ENCODE measurements at places on chromosomes 11 and 22.

DNA sequence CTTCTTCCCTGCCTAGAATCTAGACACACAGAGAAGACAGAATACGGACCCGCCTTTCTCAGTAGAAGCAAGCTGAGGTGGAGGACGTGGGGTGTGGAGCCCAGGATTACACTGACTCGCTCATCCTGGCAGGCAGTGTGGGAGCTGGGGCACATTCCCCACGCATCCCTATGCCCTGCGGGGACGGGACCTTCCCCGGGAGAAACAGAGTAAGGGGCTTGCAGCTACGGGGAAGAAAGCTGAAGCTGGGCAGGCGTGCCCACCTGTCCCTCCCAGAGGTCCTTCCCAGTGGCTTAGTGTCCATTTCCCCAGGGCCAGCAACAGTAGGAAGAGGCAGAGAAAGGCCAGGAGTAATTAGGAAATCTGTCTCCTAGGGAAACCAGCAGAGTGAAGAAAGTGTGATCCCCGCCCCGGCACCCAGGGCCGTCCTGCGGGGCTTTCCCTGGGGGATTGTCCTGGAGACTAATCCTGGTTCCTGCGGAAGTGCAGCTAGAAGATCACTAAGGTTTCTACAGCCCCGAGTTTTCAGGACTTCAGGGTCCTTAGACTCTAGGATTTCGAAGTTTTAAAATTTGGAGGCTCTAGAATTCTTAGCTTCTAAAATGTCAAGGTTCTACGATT is 7.8 kb downstream of the DNAJB13 start:
- DNase-seq, result no peak

DNA sequence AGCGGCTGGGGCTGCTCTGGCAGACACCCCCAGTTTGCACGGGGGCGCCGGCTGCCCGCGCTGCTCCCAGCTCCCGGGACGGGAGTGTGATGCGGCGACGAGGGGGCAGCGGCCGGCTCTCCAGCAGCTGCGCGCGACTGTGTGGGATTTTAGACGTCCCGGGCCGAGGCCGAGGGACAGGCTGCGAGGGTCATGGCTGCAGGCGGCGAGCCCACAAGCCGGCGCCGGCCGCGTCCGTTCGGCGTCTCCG is 159 bp downstream of the FZD4 start:
- no peak for DNase-seq

DNA sequence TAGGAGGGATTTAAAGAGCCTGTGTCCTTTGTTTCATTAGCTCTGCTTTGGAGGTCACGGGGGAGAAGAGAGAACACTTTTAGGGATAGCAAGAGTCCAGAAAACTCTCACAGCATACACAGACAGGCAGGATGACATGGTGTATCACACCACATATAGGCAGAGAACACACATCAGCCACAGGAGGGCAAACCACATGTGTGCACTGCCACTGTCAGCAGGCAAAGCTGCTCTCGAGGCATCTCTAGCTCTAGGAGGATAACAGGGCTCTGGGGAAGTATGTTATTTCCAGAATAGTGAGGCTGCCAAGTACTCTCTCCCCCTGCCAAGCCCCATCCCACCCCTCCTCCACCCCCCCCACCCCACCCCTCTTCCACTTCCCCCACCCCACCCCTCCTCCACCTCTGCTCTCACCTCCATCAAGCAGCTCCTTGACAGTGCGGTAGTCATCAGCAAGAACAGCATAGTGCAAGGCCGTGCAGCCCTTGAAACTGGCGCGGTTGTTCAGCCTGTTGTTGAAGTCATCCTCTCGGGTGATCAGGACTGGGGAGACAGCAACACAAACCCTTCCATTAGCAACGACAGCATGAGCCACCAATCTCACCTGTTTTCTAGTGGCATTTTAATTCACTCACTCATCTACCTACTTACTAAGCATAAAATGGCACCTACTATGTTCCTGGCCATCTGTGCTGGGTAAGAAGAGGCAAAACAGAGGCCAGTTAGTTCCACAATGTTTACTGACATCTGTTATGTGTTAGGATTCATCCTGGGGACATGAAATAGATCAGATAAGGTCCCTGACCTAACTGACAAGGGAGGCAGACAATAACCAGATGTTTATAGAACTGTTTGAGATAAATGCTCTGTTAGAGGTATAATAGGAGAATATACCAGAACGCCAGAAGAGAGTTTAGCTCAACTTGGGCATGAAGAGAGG is 75.6 kb downstream of the CLPB start:
- DNase-seq, result no peak

- no peak for DNase-seq
Observed at GRCh38 chr22:32355760-32356159, 1.9 kb upstream of the RFPL3 start.

- no peak for DNase-seq
Observed at GRCh38 chr11:57322256-57323166, 2.2 kb downstream of the TNKS1BP1 start.

- DNase-seq, result peak; percentile 61
Observed at GRCh38 chr11:117828611-117829368, 4.2 kb upstream of the FXYD2 start.

- DNase-seq, result no peak
Observed at GRCh38 chr11:64791781-64792291, 11.2 kb downstream of the MAP4K2 start.

DNA sequence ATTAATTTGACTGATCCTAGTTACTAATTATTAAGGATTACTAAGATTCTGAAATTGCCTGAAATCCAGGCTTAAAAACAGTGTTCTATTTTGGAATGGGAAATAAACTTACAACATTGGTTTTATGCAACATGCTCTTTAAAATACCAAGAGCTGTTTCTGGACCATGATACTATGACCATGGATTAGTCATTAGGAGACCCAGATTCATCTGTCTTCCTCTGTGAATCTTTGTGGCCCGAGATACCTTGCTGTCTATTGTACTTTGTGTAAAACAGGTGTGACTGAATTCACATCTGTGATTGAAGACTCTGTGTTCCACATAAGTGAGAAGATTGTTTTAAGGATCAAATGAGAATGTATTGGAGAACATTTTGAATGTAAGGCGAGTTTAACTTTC is 98.8 kb downstream of the HSD17B12 start:
- no peak for DNase-seq

DNA sequence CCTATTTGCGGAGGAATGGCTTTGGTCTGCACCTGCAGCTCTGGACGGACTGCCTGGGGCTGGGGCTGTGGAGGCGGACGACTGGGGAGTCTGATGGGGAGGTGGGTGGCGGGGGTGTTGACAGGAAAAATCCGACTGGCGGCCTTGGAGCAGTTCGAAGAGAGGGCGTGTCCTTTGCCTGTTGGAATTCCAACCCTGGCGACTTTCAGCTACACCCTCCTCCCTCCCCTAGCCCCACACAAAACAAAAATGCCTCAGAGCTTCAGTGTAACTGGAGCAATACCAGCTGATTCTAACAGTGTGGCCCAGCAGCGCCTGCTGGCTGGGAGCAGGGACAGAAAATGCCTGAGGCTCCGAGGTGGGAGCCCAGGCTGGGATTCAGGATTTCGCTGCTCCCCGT is 85.4 kb downstream of the ATXN10 start:
- DNase-seq, result no peak

DNA sequence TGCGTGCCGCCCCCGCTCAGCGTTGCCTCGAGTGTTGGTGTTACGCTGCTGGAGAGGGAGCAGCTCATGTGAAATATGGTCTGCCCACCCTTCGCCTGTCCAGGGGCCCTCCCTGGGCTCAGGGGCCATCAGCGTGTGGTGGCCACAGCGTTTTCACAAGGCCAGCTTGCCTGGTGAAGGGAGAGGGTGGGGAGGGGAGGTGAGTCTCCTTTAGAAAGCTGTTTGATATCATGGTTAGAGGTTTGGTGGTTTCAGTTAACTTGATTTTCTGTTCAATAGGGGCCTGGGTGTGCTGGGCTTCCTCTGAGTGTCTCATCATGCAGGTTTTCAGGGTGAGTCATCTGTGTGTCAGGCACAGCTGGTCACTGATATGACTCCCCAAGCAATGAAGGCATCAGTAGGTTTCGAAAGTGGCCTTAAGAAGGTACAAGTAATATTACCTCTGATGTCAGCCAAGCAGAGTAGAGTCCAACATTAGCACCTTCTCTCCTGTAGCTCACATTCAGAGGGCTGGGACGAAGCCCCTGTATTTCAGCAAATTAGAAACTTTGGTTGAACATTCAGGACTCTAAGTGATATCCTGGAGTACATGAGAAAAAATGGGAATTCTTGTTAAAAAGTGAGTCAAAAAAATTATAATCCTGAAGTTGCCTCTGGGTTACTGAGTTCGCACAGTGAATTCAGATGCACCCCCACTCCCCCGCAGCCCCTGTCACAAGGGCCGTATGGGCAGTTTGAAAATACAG is 172.5 kb downstream of the TBC1D22A start:
- no peak for DNase-seq

DNA sequence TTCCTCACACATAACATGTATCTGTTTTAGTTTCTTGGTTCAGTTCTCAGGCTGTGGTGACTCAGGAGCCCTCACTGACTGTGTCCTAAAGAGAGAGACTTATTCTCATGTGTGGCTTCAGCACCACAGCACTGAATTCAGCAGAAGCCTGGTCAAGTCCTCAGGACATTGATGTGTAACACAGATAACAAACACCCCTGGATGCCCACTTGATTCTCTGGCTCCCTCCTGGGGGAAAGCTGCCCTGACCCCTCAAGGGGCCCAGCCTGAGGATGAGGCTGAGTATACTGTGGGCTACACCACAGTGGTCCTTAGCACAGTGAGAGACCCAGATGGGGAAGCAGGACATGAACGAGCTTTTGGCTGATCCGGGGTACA is 87.2 kb upstream of the VPREB1 start:
- DNase-seq, result no peak

DNA sequence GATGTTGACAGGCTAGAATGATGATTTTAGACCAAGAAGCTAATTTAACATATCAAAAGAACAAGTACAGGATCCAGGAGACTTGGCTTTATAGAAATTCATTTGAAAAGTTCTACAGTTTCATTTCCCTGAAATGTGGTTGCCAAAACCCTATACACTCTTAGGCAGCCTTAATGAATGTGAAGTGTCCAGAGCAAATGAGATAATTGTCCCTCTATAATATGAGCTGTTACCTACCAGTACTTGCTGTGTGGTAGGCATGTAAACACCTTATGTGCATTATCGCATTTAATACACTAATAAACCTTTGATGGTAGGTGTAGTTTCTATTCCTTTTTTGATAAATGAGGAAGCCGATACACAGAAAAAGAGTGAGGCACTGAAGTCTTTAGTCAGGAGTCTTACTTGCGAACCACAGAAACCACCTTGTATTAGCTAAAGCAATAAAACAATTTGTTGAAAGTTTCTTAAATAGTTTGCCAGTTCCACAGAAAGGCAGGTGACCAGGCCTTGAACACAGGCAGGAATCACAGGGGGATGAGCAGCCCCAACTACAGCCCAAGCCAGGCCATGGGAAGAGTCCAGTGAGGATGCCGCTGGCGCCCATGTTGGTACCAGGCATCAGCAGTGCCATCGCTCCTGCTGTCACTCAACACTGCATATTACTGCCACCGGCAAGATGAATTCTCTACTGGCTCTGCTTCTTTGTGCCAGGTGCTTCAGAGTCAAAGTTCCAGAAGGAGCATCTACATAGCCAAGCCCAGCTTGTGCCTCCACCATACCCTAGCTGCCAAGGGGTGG is 81.7 kb downstream of the SWAP70 start:
- no peak for DNase-seq

DNA sequence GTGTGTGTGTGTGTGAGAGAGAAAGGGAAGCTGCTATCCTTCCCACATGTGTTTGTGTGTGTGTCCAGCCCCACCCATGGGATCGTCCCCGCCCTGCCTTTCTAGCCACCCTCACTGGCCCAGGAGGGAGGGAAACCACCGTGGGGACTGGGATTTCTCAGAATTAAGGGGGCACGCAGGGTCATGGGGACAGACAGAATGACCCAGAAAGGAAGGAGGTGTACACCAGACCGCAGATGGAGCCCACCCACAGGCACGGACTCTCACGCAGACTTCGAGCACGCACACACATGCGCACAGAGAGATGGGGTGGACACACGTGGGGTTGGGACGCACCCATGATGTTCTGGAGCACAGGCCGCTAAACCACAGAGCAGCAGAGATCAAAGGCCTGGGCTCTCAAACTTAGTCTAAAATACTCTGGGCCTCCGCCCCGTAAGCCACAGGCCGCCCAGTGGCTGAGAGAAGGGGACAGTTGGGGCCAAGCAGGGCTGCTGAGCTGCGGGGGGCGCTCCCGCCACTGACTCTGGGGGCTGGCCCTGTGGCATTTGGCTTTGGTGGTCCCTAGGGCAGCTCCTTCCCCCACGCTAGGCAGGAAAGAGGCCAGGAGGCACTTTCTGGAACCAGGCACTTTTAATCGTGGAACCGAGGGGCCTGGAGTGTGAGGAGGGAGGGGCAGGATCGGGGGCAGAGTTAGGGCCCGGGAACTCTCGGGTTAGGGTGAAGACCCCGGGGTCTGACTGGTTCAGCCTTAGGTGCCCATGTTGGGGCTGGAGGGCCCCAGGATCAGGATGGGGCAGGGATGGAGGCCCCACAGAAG is 1.5 kb downstream of the IFITM5 start:
- no peak for DNase-seq

DNA sequence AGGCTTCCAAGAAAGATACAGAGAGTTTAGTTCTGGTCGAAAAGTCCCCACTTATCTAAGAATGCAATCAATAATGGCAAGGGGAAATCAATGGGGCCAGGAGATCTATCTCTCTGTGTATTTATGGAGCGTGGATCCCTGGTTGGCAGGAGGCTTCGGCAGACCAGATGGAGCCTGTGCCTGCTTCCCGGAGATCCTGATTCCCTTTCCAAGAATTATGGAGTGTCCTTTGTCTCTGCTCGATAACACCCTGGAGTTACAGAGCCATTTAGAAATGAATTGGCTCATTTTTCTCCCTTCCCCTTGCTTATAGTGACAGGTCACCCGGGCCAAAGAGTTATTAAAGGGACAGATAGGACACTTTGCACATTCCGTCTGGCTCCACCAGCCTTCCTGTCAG is 92.4 kb downstream of the ISX start:
- no peak for DNase-seq

DNA sequence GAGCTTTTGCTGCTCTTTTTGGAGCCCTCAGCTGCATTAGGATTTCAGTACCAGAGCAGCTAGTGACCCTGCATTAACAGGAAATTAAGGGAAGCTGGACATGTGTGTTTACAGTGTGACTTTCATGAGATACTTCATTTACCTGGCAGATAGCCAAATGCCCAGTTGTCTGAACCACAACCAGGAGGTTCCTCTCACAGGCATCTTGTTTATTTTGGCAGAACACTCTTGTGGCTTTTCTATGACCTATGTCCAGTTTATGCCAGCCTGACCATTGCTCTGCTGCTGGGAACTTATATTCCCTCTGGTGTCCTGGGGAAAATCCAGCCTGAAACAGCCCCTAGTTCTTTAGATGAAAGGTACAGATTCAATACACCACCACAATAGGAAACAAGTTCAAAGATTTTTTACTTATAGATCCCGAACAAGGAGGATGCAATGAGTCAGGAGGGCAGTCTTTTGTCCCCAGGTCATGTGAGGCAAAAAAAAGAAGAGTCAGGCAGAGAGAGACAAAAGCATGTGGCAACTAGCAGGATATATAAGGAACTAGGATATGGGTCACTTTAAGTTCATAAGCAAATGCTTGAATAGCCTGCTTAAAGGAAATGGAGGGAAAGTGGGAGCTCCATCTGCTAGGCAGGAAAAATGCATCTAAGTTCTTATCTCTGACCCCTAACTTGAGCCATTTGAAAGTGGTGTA is 379.3 kb downstream of the INSC start:
- DNase-seq, result no peak
